ENCODE measurements at places on chromosomes 5 and 9.

- DNase-seq: no peak
Observed at GRCh38 chr5:112390327-112390726, 28.8 kb downstream of the EPB41L4A start.

GRCh38 chr9:122016309-122016708, 76.8 kb downstream of the TTLL11 start:
- no peak for DNase-seq

- no peak for DNase-seq
Observed at GRCh38 chr9:113621309-113621791, 157.8 kb downstream of the RGS3 start.

GRCh38 chr5:137346281-137346680, 152.8 kb downstream of the SPOCK1 start:
- DNase-seq: no peak

GRCh38 chr9:27864644-27865438, 291.6 kb upstream of the C9orf72 start:
- no peak for DNase-seq
